Stimulated activated CD8-positive, alpha-beta memory T cell treated with anti-CD3 and anti-CD28 coated beads, Interleukin-15, amount 100 ng/mL, for 1 hour (primary cell): ENCODE measurements at places on chromosomes 3 and 15.

- DNase-seq, result no peak
Observed at GRCh38 chr3:86914670-86915069, 76.3 kb downstream of the VGLL3 start.

GRCh38 chr3:10998542-10998941, 6.0 kb downstream of the SLC6A1 start:
- no peak for DNase-seq

DNA sequence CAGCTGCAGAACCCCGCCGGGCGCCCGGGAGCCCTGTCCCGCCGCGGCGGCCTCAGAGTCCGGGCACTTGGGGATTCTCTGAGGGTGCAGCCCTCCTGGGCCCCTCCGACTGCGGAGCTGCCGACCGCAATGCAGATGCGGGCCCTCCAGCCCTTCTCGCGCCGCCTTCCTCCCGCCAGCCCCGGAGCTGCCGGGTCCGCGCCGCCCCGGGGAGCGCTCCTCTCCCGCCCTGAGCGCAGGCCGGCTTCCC, 320 bp upstream of the ACAN start:
- no peak for DNase-seq

DNA sequence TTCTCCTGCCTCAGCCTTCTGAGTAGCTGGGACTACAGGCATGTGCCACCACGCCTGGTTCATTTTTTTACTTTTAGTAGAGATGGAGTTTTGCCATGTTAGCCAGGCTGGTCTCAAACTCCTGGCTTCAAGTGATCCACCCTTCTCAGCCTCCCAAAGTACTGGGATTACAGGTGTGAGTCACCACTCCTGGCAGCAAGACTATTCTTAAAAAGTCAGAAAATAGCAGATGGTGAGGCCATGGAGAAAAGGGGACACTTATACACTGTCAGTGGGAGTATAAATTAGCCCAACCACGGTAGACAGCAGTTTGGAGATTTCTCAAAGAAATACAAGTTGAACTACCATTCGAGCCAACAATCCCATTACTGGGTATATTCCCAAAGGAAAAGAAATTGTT, 603.3 kb upstream of the TBL1XR1 start:
- DNase-seq, result no peak

- no peak for DNase-seq
Observed at GRCh38 chr3:10299679-10300078, 6.9 kb upstream of the GHRL start.

DNA sequence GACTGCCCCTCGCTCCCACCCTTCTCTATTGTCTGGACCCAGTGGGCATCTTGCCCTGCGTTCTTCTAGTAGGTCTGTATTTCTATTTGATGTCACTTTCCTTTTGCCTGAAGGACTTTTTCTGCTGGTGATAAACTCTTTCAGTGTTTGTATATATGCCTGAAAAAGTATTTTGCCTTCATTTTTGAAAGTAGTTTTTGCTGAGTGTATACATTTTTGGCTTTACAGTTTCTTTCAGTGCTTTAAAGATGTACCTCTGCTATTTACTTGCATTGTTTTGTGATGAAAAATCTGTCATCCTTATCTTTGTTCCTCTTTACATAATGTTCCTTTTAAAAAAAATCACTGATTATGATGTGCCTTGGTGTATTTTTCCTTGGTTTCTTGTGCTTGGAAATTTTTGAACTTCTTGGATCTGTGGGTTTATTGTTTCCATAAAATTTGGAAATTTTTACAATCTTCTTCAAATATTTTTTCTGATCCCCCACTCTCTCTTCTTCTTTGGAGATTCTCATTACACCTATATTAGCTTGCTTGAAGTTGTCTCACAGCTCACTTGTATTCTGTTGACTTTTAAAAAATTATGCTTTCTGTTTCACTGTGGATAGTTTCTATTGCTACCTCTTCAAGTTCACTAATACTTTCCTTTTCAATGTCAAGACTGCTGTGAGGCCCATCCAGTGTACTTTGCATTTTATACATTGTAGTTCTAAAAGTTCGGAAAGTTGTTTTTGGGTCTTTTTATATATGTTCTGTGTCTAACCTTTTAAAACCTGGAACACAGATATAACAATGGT, 67.8 kb downstream of the RGMA start:
- DNase-seq, result no peak

DNA sequence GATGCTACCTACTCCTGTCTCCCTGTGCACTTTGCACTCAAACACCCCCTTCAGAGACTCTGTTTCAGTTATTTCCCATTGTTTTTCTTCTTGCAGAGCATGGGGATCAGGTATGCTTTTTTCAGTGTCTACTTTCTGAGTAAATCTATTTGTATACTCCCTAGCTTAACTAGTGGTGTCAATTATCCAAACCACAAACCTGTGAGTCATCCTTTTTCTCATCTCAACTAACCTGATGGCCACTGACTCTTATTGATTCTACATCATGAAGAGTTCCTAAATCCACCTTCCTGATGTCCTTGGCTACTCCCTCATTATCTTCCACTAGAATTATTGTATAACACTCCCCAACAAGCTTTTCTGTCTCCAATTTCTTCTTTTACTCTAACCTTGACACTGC, 68.0 kb downstream of the DIPK2A start:
- no peak for DNase-seq

DNA sequence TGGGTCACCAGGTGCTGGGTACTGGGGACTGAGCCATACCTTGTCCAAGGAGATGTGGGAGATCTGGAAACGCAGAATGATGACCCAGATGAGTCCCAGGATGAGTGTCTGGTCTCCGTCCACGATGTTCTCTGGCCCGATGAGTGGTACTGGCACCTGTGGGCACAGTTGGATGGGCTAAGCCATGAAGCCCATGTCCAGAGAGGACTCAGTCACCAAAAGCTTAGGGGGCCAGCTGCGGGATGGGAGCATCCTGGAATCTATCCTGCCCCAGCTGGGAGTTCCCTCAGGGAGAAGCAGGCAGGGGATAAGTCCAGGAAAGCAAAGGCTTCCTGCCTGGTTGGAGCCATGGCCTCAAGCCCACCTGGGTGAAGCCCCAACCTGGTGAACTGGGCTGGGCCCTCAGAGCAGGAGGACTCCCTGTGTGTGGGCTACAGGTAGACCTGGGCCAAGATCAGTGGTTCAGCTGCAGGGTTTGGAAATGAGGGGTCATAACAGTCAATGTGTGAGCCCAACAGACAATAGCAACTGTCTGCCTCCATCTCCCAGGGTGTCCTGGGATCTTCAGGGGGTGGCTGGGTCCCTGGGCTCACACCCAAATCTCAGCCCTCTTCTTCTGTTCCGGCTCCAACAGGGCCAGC, 3.7 kb downstream of the SPTBN5 start:
- DNase-seq, result no peak

- DNase-seq, result no peak
Observed at GRCh38 chr3:187264021-187264420, 27.5 kb downstream of the MASP1 start.

- DNase-seq, result no peak
Observed at GRCh38 chr15:31332020-31332680, 5.5 kb downstream of the KLF13 start.

- no peak for DNase-seq
Observed at GRCh38 chr3:23170291-23170690, 32.8 kb upstream of the UBE2E2 start.

GRCh38 chr3:127694467-127695215, 21.9 kb downstream of the ABTB1 start:
- DNase-seq, result no peak

GRCh38 chr3:3675801-3676200, 123.4 kb upstream of the LRRN1 start:
- DNase-seq, result no peak

GRCh38 chr3:111732252-111732879, 126.7 kb upstream of the PHLDB2 start:
- DNase-seq, result no peak

DNA sequence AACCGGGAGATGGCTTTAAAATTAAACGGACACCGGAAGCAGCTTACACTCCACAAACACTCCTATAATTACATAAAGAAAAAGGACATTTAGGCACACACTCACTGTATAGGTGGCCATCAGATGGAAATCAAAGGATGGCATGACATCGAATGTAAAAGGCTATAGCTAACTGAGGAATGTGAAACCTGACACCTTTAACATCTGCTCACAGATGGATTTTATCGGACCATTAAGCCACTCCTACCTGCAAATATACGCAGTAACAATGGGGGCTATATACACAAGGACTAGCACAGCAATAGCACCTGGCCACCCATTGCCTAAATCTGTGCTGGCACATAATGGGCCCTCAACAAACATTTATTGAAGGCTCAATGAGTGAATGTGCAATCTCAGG, 14.5 kb upstream of the RBSN start:
- DNase-seq, result no peak

DNA sequence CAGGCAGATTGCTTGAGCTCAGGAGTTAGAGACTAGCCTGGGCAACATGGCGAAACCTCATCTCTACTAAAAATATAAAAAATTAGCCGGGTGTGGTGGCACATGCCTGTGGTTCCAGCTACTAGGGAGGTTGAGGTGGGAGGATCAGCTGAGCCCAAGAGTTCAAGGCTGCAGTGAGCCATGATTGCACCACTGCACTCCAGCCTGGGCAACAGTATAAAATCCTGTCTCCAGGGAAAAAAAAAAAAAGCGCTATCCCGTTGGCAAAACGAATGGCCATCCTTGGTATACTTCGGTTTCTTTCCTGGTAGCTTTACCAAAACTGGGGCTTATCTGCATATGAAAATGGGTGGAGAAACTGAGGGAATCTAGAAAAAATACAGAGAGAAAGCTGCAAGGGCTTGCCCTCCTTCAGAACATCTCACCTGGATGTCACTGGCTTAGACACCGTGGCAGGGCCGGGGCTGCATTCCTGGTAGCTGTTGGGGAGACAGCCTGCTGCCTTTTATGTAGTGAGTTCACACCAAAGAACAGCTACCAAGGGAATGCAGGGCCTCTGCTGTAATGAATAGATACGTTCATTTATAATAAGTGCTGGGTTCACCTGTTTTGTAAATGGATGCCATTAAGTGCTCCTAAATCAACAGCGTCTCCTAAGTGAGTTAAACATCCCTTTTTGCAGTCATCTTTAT, 96.0 kb downstream of the IQSEC1 start:
- no peak for DNase-seq

DNA sequence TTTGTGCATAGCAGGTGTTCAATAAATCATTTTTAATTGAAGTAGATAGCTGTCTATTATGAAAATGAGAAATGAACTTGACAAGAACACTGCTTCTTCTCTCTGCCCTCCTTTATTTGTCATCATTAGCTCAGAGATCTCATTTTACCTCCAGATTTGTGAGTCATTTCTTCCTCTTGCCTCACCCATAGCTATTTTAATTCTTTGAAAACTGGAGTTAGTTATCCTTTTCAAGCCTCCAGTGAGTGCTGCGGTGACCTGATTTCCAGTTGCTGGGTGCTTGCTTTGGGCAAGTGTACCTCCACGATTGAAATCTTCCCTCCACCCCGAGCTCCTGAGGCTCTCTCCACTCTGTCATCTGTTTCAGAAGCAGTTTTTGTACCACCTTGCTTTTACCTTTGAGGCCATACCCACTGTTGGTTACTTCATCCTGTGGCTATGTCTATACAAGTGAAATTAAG, 114.6 kb downstream of the NFKBIZ start:
- no peak for DNase-seq

DNA sequence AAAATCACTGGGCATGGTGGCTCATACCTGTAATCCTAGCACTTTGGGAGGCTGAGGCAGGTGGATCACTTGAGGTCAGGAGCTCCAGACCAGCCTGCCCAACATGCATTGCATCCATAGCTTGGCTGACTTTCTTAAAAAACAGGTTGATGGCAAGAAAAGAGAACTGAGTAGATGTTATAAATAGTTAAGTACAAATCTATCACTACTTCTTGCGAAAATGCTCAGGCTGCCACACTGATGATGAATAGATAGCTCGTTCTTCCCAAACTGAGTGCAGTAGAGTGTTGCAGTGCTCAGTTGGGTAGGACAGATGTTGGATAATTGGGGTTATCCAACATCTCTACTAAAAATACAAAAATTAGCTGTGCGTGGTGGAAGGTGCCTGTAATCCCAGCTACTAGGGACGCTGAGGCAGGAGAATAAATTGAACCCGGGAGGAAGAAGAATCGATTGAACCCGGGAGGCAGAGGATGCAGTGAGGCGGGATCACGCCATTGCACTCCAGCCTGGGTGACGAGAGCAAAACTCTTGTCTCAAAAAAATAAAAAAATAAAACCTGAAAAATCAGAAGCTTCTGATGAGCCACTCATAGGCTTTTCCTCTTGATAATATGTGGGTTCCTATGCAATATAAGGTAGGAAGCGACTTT, 1.2 kb downstream of the BTLA start:
- DNase-seq, result no peak

DNA sequence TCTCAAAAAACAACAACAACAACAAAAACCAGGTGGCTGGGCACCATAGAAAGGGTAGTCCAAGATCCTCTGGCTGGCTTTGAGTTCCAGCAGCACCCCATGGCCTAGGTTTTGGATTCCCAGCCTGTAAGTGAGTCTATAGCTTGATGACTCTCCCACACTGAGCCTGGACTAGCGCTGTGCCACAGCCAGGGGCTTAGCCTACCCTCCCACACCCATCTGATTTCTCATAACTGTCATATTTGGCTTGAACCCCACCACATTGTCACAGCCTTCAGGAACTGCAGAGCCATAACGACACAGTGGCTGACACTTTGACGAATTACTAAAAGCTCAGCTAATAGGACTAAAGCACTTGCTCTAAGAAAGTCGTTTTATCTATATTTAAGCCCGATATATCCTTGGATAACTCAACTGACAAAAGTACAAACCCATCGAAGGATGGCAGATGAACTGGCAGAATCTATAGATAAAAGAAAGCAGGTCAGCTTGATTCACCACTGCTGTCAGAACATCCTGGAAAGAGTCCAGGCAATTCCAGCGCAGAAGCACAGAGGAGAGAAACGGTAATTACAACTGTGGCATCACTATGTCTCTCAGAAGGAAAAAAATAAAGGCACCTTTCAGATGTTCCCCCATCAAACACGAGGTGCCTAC, 62.1 kb downstream of the HOMER2 start:
- DNase-seq, result no peak

DNA sequence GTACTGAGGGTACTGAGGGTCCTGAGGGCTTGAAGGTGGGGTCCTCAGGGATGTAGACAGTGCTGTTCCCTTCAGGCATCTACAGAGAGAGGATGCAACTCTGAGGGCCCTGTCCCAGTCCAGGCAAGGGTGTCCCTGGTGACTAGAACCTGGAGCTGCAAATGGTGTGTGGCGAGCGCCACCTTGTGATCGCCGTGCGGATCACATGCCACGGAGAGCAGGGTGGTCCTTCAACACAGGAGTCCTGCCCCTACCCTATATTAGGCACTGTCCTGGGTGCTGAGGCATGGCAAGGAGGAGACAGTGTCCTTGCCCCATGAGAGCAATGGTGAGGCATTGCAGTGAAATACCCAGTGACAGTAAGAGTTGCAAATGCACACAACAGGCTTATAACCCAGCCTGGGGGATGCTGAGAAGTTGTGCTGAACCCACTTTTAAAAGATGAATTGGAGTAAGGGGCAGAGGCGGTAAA, 23.6 kb downstream of the RHCG start:
- DNase-seq, result no peak

DNA sequence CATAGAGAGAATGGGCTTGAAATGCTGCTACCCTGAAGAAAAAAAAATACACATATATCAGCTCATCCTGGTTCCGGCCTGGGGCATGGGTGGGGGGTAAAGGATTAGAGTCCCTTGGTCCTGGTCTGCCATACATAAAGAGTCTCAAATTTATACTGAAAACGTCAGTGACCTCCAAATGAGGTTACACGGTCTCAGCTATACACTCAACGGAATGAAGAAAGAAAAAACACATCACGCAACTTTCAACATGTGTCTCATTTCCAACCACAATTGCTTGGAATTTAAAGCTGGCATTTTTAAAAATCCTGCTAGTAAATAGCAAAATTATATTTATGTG, 612.8 kb downstream of the MCTP2 start:
- DNase-seq, result no peak
